ENCODE measurements at places on chromosomes 3 and 15.

DNA sequence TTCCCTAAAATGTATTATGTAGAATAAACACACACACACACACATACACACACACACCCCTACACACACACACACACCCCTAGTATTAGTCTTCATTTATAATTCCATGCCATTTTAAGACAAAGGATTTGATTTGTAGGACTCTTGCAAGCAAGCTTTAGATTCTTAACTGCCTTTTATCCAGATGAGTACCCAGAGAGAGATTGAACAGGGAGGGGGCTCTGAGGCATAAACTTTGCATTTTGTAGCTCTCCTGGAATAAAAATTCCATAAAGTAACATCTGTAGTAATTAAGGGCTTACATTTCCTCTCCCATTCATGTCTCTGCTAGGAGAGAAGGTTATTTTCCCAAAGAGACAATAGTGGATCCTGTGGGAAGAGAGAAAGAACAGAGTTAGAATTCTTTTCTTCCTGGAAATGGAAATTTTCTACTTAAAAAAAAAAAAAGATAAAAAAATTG, 479.4 kb downstream of the RBMS3 start:
- peak; percentile 28 for DNase-seq

DNA sequence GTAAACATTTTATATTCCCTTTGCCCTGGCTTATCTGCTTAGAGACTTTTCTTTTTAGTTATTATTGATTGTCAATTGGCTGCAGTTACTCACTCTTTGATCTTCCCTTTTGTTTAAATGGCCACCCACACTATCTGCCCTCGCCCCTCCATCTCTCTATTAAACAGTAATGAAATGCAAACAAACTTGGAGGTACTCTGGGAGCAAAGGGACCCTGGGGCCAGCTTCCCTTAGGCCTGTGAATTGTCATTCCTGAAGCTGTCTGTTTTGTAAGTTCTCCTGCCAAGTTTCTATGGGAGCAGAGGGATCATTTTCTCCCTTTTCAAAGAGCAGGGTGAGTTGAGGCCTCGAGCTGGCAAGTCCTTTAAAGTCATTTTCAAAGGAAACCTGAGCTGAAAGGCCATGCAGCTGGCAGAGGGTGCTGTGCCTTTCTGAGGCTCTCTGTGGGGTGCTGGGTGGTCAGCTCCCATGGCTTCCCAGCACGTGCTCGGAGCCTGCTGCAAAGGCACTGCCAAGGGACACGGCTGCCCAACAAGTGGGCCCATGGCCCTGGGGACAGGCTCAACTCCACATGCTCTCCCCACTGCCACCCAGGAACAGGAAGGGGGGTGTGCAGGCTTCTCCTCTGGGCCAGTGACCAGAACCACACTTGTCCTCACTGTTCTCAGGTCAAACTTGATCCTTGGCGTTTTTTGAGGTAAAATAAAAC, 17.4 kb upstream of the RTP2 start:
- DNase-seq: no peak

- no peak for DNase-seq
Measured at GRCh38 chr15:100235030-100235617, 106.7 kb downstream of the ADAMTS17 start.

- DNase-seq: no peak
Measured at GRCh38 chr3:112508860-112509259, 9.6 kb upstream of the BTLA start.

DNA sequence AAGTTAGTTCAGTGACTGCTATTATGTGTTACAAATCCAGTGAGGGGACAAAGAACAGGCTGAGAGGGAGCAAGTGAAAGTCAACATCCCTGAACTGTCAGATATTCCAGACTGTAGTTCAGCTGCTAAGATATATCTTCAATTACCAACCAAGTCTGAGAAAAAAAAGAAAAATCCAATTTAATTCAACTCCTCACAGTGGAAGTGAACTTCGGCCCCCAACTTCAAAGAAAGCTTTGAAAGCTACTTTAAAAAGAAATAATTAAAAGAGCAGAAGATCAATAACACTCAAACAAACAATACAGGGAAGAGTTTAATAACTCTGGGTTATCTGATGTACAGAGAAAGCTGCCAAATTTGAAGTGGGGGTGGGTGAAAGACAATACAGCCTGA, 174.0 kb downstream of the SERPINI1 start:
- no peak for DNase-seq

GRCh38 chr3:84175449-84175848, 783.3 kb upstream of the CADM2 start:
- DNase-seq: no peak
